Activated gamma-delta T cell treated with anti-CD3 and anti-CD28 coated beads, Interleukin-2, amount 50 U/mL, for 16 hours (primary cell): ENCODE measurements at places on chromosomes 6 and 20.

DNA sequence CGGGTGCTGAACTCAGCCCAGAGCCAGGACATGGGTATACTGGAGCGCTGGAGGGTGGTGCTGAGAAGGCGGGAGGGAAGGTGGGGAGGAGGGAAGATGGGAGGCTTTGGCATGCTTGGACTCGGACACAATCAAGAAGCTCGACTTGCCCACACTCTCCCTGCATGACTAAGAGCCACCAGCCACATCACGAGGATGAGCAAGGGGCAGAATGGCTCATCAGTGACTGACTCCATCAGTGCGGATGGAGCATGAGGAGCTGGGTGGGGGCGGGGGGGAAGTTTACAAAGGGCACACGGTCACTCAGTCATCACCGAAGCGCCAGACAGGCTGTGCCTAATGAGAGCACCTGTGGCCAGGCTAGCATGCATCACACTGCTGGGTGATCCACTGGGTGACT lies 222.8 kb downstream of the KIF16B start:
- DNase-seq: no peak

GRCh38 chr6:89599727-89600126 lies 38.8 kb downstream of the LYRM2 start:
- DNase-seq: no peak

DNA sequence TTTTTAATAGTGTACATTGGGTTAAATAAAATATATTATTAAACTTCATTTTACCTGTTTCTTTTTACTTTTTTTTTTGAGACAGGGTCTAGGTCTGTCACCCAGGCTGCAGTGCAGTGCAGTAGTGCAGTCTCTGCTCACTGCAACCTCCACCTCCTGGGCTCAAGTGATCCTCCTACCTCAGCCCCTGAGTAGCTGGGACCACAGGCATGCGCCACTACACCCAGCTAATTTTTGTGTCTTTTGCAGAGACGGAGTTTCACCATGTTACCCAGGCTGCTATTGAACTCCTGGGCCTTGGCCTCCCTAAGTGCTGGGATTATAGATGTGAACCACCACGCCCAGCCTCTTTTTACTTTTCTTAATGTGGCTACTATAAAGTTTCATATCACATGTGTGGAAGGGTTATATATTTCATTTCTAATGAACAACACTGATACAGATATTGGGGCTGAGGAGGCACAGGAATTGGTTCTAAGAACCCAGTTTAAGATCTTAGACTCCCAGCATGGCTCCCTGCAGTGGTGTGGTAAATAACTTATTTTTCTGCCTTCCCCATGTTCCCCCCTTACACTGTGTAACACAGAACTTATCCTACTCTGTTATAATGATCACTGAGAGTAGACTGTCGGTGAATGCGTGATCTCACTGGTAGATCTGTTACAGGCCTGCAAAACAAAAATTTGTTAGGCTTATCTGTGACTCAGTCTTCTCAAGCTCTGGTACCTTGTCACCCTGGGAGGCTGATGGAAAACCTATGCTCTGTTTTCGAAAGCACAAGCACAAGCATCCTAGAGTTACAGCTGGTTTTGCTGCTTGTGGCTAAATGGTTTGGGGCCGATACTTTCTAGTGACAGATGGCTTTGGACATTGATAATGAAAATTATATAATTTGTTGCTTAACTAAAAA lies 5.8 kb upstream of the ATXN1 start:
- no peak for DNase-seq

DNA sequence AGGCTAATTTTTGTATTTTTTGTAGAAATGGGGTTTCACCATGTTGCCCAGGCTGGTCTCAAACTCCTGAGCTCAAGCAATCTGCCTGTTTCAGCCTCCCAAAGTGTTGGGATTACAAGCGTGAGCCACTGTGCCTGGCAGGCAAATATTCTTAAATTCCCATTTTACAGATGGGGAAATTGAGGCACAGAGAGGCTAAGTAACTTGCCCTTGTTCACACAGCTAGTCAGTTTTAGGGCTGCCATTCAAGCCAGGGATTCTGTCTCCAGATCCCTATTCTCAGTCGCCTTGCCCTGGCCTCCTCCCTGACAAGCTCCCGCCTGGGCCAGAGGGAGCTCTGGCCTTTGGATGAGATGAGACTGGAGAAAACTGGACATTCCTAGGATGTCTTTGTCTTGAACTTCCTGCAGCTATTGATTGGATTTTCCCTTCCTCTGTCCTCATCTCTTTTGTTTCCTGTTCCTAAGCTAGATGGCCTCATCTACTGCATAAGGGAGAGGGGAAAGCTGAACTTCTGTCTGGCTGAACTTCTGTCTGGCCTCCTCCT lies 90.5 kb downstream of the NDUFAF5 start:
- no peak for DNase-seq

DNA sequence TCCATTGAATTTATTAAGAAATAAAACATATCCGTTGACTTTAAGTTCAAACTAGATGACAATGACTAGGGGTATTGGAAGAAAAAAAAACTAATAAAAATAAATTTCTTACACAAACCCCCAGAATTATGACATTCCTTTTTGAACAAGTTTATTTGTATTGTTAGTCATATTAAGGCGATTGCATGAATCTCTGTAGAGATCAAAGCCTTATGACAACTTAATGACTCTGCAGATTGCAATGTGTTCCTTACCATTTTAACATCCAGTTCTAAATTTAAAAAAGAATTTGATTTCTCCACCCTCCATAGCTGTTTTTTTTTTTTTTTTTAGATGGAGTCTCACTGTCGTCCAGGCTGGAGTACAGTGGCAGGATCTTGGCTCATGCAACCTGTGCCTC lies 189.8 kb upstream of the CEP162 start:
- DNase-seq: no peak

- no peak for DNase-seq
Measured at GRCh38 chr6:127463056-127463455, 3.9 kb upstream of the KIAA0408 start.

DNA sequence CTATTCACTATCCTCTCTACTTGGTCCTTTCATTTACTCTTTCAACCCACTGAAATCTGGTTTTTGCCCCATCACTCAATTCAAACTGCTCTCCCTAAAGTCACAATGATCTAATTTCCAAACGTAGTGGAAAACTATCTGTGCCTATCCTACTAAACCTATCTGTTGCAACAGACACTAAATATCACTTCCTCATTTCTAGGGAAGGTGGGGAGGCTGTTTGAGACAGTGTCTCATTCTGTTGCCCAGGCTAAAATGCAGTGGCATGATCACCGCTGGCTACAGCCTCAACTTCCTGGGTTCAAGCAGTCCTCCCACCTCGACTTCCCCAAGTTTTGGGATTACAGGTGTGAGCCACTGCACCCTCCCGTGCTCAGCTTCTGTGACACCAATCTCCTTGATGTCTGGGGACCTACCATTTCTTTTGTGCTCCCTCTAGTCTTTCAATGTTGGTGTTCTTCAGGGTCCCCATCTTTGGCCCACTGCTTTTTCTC lies 8.8 kb downstream of the RANBP9 start:
- no peak for DNase-seq

- DNase-seq: no peak
Measured at GRCh38 chr6:143267760-143268159, 182.7 kb downstream of the ADAT2 start.

- no peak for DNase-seq
Measured at GRCh38 chr6:24378473-24379097, 20.7 kb upstream of the DCDC2 start.

DNA sequence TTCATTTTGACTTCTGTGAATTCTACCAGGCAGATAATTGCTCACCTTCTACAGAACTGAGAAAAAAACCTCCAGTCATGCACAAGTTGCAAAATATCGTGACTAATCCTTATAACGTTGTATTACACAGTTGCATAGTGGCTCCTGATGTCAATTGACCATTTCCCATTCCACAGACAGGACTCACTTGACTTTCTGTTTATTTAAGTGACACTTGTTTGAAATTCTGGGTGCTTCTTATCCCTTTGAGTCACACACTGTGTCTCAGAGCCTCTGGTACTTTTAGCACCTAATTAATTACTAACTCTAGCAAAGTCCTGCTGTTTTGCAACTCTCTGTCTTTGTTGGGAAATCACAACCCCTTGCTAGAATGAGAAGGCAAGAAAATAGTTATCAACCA lies 16.2 kb upstream of the RSPO3 start:
- DNase-seq: no peak
